Activated T-helper 2 cell treated with anti-CD3 and anti-CD28 coated beads, Interferon-gamma antibody, Interleukin-2, Interleukin-4, amounts not matched to agents 10 μg/mL and 5 μg/mL and 100 μg/mL, durations not matched to agents 14 hours and 24 hours and 36 hours (primary cell): ENCODE measurements at places on chromosomes 5 and 9. TPM values are rescaled to one million over a fixed set of nuclear protein-coding genes. Genes with fewer than 3 reads are reported as not detected.

The WDR38 gene
- total RNA-seq, result not detected in 2 replicates

The QSOX2 gene
- 24.9 and 25.4 TPM in 2 replicates for total RNA-seq

The CERT1 gene
- 38.6 and 43.7 TPM in 2 replicates for total RNA-seq

The SYK gene
- 0.23 and 0.80 TPM in 2 replicates for total RNA-seq
